ENCODE measurements at places on chromosomes 11 and 22.

- DNase-seq: no peak
Observed at GRCh38 chr11:83671289-83671688, 385.1 kb upstream of the CCDC90B start.

GRCh38 chr11:17720796-17721171, 1.4 kb downstream of the MYOD1 start:
- DNase-seq: no peak

- DNase-seq: no peak
Observed at GRCh38 chr11:92870196-92870832, 99.1 kb upstream of the MTNR1B start.

DNA sequence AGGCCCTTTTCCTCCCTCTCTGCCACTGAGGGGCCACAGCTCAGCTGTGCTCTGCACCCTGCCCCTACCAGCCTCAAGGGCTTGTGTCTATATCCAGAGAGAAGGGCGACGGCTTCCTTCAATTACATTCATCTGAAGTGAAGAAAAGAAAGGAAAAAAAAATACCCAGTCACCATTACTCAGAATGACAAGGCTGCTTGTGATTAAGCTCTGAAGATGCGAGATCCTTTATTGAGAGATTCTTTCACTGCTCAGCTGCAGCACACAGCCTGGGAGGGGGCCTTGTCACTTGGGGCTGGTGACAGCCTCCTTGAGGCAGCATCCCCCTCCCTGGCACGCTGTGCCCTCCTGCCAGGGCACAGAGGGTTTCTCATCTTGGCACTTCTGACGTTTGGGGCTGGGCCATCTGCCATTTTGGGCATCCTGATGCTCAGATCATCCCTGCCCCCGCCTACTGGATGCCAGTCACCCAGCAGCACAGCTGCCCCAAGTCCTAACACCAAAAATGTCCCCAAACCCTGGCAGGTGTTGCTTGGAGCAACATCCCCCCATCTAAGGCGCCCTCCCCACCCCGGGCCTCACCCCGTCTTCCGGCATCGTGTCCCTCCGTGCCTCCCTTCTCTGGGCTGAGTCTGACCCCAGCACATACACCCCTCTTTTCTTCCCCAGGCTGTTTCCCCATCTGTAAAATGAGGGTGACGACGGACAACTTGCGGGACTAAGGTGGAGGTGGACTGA, 1394.7 kb downstream of the BRD1 start:
- DNase-seq: no peak

GRCh38 chr11:5922749-5923426, 19.2 kb upstream of the OR56A3 start:
- no peak for DNase-seq

GRCh38 chr11:35326266-35326879, 93.0 kb downstream of the SLC1A2 start:
- DNase-seq: no peak

DNA sequence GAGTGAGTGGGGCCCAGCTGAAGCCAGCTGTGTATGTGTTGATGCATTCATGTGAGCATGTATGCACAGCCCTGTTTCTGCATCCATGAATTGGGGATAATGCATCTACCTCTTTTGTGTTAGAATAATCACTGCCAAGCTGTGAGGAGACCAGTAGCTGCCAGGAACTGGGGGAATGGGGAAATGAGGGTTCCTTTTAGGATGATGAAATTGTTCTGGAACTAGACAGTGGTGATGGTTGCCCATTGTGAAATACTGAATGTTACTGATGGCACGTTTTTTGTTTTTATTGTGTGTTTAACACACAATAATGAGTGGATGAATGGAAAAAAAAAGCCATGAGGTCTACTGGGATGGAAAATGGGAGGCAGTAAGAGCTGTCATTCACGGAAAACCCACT, 45.3 kb upstream of the WNT11 start:
- no peak for DNase-seq

DNA sequence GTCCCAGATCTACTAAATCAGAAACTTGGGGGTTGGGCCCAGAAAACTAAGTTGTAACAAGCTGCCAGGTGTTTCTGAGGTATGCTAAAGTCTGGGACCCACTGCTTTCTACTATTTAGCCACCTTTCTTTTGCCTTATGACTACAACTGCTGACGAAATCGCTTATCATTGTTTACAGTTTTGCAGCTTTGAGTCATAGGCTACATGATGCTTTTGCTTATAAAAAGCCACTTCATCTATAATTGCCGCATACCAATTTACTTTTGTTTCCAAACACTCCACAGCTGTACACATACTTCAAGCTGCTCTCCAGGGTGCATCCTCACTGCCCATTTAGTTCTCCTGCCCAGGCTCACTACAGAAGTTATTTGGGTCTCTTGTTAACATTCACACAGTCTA, 144.7 kb downstream of the ENTHD1 start:
- DNase-seq: no peak

Data from activated CD8-positive, alpha-beta memory T cell treated with anti-CD3 and anti-CD28 coated beads for 1 hour (primary cell).